ENCODE measurements at places on chromosomes 3 and 15. TPM values are rescaled to one million over a fixed set of nuclear protein-coding genes. Genes with fewer than 3 reads are reported as not detected.

The PLSCR4 gene
- polyA plus RNA-seq: 15.9 TPM

The SYNPR gene
- polyA plus RNA-seq: 8.6 TPM

The PPP1R14D gene
- not detected for polyA plus RNA-seq

The FRMD4B gene
- 0.51 TPM for polyA plus RNA-seq

The UPK1B gene
- polyA plus RNA-seq: not detected

The SEMA6D gene
- 25.1 TPM for polyA plus RNA-seq

The CCR3 gene
- not detected for polyA plus RNA-seq

The SCG5 gene
- polyA plus RNA-seq: 790 TPM

The ANKUB1 gene
- polyA plus RNA-seq: not detected

The CACNA1D gene
- 1.9 TPM for polyA plus RNA-seq

The GALNT15 gene
- polyA plus RNA-seq: 1.0 TPM

The NPRL2 gene
- polyA plus RNA-seq: 47.8 TPM

The GPX1 gene
- 80.7 TPM for polyA plus RNA-seq

The SLC6A1 gene
- polyA plus RNA-seq: 247 TPM

The ROPN1 gene
- polyA plus RNA-seq: 2.9 TPM

The KBTBD13 gene
- polyA plus RNA-seq: not detected

The PXYLP1 gene
- polyA plus RNA-seq: 37.4 TPM

The TARS3 gene
- polyA plus RNA-seq: 11.1 TPM

The MKRN3 gene
- 14.7 TPM for polyA plus RNA-seq
